ENCODE measurements at places on chromosomes 4 and X. TPM values are rescaled to one million over a fixed set of nuclear protein-coding genes. Genes with fewer than 3 reads are reported as not detected.

DNA sequence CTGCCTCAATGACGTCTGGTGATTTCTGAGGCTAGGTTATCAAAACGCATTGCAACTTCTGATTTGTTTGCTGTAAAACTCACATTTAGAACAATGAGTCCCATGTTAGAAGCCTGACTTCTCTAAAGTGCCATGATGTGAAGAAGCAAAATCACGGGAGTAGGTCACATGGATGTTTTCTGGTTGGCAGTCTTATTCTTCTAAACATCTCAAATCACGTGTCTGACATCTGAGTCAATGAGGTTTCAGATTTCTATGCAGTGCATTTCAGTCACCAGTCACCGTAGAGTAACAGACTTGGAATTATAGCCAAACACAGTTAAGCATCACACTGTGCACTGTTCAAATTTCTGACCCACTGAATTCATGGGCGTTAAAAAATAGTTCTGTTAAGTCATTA, 482.1 kb downstream of the TMA16 start:
- H3K4me3 ChIP-seq = no peak overlapping the region
- no peaks in the 10 kb centered on the region for H3K27me3 ChIP-seq
- no peak for DNase-seq
- H3K4me1 ChIP-seq = no peaks in the 10 kb centered on the region

- no peak overlapping the region for H3K4me3 ChIP-seq
- peaks cover 6% of the 10 kb centered on the region for H3K4me1 ChIP-seq
- DNase-seq = no peak
- no peaks in the 10 kb centered on the region for H3K27me3 ChIP-seq
- no peaks in the 10 kb centered on the region for H3K36me3 ChIP-seq
- no peak overlapping the region for H3K27ac ChIP-seq
Observed at GRCh38 chrX:31993637-31994036, 921.8 kb upstream of the FTHL17 start.

DNA sequence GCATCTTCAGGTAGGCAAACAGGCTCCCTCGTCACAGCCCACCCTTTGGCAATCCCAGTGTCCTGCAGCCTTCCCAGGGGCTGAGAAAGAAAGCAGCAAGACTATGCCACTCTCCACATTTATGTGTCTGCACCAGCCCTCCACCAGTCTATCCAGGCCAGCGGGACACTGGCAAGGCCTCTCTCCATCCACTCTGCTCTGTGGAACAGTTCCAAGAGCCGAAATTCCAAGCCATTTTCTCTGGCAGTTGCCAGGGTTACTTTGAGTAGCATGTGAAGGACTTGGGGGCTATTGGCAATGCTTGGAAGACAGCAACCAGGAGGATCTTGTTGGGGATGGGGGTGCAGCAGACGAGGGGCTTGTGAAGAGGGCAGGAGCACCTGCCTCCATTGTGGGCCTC, 52.1 kb downstream of the TSC22D3 start:
- H3K36me3 ChIP-seq = no peaks in the 10 kb centered on the region
- H3K27ac ChIP-seq = no peak overlapping the region
- no peaks in the 10 kb centered on the region for H3K4me1 ChIP-seq
- H3K4me3 ChIP-seq = no peak overlapping the region

KLHL15 gene
- total RNA-seq = 11.0 TPM

GRCh38 chr4:157315968-157316367, 95.4 kb downstream of the GRIA2 start:
- no peak overlapping the region for H3K27ac ChIP-seq
- H3K27me3 ChIP-seq = no peaks in the 10 kb centered on the region

F11 gene
- total RNA-seq = not detected

GRCh38 chr4:44629280-44629866, 22.1 kb downstream of the YIPF7 start:
- DNase-seq = peak; percentile 67
- no peak overlapping the region for H3K4me3 ChIP-seq
- no peaks in the 10 kb centered on the region for H3K4me1 ChIP-seq
- H3K27me3 ChIP-seq = peaks cover 12% of the 10 kb centered on the region

DNA sequence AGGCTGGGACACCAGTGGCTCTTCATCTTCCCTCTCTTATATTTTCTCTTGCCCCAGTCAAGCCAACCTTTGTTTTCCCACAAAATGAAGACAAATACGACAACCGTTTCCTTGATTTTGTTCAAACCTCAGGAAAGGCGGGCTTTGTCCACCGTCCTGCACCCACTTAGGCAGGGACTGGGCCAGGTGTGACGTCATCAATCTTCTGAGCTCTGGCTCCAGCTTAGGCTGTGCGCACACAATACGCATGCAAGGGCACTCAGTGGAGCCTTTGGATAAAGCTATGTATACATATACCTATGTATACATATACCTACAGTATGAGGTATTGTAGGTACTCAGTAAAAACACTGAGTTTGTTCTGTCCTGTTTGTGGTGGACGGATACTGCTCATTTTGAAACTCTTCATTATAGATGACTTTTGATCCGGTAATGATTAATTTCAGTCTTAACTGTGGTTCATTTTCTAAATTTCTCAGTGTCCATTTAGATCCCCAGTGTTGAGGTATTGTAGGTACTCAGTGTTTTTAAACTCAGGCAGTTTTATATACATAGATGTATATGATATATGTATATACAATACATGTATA, 194.9 kb downstream of the MGST2 start:
- no peak overlapping the region for H3K27ac ChIP-seq
- peaks cover 21% of the 10 kb centered on the region for H3K4me1 ChIP-seq
- no peak for DNase-seq
- no peaks in the 10 kb centered on the region for H3K27me3 ChIP-seq
- peaks cover 18% of the 10 kb centered on the region for H3K36me3 ChIP-seq
- no peak overlapping the region for H3K4me3 ChIP-seq

C4orf36 gene
- total RNA-seq = 2.2 TPM

DNA sequence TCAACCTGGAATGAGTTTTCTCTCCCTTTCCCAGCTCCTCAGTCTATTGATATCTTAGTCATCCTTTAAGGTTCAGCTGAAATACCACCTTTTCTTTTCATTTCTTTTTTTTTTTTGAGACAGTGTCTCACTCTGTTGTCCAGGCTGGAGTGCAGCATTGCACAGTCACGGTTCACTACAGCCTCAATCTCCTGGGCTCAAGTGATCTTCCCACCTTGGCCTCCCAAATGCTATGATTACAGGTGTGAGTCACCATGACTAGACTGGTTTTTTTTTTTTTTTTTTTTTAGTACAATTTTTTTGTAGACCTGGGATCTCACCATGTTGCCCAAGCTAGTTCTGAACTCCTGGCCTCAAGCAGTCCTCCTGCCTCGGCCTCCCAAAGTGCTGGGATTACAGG, 28.9 kb downstream of the AFF1 start:
- no peak overlapping the region for H3K4me3 ChIP-seq
- H3K27ac ChIP-seq = no peak overlapping the region
- no peaks in the 10 kb centered on the region for H3K27me3 ChIP-seq
- peaks cover 14% of the 10 kb centered on the region for H3K36me3 ChIP-seq

DNA sequence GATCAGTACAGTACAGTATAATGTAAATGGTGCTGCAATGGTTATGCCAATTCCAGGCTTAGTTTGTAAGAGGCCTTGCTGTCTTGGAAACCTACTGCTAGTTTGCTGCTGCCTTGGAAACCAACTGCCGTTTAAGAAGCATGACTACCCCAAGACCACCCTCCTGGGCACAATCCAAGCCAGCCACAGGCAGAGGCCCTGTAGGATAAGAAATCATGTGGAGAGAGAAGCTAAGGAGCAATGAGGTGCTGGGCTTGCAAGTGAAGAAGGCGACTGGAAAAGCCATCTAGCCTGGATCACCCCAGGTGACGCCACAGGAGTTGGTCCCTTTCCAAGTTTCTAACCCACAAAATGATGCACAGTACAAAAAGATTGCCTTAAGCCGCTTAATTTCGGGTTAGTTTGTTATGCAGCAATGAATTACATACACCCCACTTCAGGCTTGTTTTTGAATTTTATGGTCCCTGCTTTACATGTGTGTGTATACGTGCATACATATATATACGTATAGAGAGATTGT, 16.9 kb downstream of the ZFP42 start:
- no peak overlapping the region for H3K4me3 ChIP-seq
- H3K36me3 ChIP-seq = no peaks in the 10 kb centered on the region
- H3K4me1 ChIP-seq = no peaks in the 10 kb centered on the region
- no peaks in the 10 kb centered on the region for H3K27me3 ChIP-seq
- H3K27ac ChIP-seq = no peak overlapping the region

GRCh38 chr4:2337131-2337723, 75.3 kb upstream of the MXD4 start:
- H3K27me3 ChIP-seq = no peaks in the 10 kb centered on the region
- H3K4me3 ChIP-seq = no peak overlapping the region
- no peaks in the 10 kb centered on the region for H3K36me3 ChIP-seq

DNA sequence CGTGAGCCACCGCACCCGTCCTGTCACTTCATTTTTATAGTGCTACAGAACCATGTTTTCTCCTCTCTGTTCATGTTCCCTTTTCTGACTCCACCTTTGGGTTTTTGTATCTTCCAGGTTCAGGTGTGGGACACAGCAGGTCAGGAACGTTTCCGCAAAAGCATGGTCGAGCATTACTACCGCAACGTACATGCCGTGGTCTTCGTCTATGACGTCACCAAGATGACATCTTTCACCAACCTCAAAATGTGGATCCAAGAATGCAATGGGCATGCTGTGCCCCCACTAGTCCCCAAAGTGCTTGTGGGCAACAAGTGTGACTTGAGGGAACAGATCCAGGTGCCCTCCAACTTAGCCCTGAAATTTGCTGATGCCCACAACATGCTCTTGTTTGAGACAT, 12.4 kb downstream of the RAB33A start:
- H3K4me3 ChIP-seq = no peak overlapping the region
- DNase-seq = no peak

MAGEB10 gene
- total RNA-seq = not detected

CENPVL3 gene
- 1.8 TPM for total RNA-seq

DNA sequence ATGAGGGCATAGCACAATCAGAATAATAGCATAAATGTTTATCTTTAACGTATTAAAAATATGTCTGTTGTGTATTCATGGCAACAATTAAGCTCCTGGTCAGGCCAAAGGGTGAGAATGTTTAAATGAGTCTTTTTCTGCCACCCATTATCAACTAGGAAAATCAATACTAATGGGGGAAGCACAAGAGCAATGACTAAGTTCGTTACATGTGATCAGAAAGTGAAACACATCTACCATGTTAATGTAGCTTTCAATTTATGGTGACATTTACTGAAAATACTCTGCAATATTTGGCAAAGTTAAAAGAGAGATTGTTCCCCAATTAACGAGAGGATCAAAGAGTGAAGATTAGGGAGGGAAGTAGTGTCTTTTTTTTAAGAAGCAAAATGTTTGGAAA, 143.7 kb downstream of the NAA11 start:
- no peaks in the 10 kb centered on the region for H3K36me3 ChIP-seq
- H3K4me3 ChIP-seq = no peak overlapping the region

DNA sequence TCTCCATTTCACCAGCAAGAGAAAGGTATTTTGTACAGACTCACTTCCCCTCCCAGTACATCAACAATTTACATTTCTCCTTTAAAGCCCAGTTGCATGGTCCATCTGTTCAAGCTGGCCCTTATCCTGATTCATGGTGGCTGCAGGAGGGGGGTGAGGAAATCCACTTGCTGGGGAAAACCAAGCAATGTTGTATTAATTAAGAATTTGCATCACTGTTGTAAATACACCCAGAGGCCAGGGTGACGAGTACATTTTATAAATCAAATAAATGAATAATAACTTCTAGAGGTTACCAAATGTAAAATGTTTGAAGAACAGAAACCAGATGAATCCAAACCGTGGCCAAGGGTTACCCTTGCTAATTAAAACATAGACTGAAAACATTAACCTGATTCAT, 395.9 kb upstream of the INTU start:
- H3K4me3 ChIP-seq = no peak overlapping the region
- no peaks in the 10 kb centered on the region for H3K36me3 ChIP-seq
- no peaks in the 10 kb centered on the region for H3K27me3 ChIP-seq
- no peak overlapping the region for H3K27ac ChIP-seq
